ENCODE measurements at places on chromosomes 3 and 15.
A peak's percentile ranks its signal among the peaks of the same experiment; 100 is the strongest.

GRCh38 chr15:100767001-100767825 is 112.4 kb upstream of the ALDH1A3 start:
- no peak for DNase-seq

GRCh38 chr15:28273873-28274610 is 47.9 kb downstream of the HERC2 start:
- peak; percentile 26 for DNase-seq

DNA sequence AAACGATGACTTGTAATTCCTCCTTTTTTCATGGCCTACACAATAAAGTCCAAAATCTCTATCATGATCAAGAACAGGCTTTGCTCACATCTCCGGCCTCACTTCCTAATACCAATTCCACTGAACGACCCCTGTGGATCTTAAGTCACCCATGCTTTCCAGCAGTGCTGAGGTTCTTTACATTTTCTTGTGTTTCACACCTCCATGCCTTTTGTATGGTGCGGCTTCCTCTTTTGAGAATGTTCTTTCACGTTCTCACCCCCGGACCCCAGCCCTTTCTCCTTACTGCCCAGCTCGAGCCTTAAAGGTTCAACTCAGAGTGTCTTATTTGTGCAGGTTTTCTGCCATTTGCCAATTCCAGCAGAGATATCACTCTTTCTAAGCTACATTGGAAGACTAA is 70.1 kb downstream of the CSNK1G1 start:
- DNase-seq = no peak

DNA sequence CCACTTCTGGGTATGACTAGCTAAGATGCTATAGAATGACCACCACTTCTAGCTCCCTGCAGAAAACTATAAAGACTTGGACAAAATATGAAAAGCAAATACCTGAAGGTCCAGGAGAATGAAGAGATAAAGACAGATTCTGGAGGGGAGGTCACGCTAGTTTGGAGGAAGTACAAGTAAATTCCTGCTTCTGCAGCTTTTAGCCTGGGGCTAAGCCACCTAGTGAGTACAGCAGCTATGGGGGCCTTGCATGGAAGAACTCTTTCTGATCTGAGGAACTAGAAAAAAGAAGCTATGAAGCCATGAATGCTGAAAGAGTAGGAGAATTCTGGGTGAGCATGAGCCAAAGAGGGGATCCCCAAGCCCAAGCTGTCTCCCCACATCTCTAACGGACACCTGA is 29.8 kb downstream of the NRG4 start:
- no peak for DNase-seq

DNA sequence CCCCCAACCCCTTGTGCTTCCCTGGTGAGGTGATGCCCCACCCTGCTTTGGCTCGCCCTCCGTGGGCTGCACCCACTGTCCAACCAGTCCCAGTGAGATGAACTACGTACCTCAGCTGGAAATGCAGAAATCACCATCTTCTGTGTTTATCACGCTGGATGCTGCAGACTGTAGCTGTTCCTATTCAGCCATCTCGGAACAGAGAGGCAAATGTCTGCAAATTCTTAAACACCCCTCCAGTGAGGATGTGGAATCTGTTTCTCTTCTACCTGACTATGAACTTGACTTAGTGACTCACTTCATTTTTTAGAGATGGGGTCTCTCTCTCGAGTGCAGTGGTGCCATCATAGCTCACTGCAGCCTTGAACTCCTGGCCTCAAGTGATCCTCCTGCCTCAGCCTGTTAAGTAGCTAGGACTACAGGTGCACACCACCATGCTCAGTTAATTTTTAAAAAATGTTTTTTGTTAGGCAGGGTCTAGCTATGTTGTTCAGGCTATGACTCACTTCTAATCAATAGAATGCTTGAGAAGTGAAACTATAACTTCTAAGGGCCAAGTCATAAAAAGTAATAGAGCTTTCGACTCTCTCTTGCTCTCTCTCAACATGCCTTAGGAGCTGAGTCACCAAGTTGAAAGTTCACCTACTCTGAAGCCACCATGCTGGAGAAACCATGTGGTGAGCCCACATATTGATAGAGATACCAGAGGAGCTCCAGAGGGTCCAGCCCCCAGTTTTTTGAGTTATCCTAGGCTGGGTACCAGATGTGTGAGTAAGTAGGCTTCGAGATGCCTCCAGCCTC is 11.5 kb upstream of the PARP14 start:
- no peak for DNase-seq

DNA sequence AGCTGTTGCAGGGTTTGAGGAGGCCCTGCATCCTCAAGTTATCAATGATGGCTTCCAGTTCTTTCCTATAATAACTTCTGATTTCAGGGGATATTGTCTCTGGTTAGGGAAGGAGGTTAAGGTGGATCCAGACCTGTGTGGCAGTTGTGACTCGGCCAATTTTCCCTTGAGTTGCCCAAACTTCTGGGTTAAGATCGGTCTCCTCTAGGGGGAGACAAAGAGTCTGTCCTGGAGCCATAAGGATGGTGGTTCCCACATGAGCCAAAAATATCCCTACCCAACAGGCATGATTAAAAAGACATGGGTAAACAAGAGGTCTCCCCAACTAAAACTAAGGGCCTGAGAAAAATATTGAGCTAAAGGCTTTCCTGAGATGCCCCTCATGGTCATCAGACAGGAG is 227.5 kb upstream of the MDFIC2 start:
- DNase-seq = no peak

DNA sequence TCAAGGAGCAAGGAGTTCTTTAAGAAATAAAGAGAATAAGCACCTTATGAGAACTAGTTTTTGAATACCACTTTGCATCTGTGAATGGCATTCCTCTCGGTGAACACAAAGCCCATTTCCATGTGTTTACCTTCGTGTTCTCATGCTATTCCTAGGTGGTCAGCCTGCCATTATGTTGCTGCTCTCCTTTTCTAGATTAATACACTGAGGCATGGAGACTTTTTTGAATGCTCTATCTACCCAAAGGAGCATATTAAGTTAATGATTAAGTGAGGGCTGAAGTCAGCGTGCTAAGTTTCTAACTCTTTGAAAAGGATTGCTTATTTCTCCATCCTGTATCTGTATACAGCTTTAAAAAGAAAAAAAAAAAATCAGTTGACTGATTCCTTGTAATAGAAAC is 394.5 kb downstream of the MECOM start:
- no peak for DNase-seq

DNA sequence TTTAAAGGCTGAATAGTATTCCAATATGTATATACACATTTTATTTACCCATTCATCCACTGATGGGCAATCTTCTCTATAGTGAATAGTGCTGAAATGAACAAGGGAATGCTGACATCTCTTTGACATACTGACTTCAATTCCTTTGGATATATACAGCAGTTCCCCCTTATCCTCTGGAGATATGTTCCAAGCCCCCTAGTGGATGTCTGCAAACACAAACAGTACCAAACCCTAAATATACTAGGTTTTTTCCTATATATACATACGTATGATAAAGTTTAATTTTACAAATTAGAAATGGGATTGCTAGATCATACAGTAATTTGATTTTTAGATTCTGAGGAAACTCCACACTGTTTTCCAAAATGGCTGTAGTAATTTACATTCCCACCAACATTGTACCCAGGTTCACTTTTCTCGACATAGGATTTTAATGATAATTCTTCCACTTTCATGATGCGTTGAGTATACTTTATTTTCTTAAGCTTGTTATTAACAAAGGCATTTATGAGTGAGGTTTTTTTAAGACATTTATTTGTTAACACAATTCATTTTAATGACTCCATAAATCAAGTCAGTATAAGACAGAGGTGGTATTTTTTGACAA is 38.2 kb downstream of the VPS13C start:
- DNase-seq = no peak

DNA sequence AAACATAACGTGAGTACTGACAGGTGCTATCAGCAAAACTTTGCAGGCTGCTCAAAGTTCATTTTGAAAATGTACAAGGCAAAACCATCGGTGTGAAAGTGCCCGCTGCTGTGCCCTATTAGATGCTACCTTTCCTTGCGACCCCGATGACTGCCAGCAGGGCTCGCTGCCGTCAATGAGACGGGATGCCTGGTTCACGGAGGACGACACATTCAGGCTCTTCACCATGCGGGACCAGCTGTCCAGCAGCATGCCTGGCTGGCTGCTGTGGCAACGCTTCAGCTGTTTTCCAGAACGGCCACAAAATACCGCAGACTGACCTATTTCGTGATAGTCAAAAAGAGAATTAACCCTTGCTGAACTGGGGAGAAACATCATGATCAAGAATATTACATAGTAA is 92.7 kb upstream of the OCA2 start:
- peak; percentile 94 for DNase-seq

DNA sequence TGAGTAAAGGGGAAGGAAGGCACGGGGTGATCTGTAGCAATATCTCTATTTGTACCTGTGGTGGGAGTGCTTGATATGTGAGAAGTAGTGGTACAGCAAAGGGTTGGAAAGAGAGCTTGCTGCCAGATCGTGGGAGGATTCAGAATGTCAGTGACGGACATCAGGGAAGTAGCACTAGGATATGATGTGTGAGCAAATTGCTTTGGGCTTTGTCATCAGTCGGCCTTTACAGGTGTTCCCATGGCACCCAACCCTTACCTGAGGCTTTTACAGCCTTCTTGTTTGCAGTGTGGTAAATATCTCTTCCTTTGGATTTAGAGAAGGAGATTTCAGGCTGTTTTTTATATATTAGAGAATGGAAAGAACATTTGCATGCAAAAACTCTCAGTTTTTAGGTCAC is 29.8 kb downstream of the IL1RAP start:
- DNase-seq = no peak

DNA sequence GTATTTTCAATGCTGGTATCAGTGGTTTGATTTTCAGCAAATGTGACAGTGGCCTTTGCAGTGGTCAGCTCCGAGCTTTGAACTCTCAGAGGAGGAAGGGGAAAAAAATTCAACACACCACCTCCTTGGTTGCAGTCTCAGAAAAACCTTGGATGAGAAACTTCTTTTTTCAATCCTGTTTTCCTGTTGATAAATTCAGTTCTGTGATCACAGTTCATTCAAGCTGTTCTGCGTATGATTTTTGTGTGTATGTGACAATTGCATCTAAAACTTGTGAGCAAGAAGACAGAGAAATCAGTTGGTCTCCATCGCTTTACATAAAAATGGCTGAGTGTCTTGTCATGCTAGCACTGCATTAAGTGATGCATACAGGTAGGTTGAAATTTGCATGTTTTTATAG is 19.2 kb downstream of the ZBTB38 start:
- no peak for DNase-seq

DNA sequence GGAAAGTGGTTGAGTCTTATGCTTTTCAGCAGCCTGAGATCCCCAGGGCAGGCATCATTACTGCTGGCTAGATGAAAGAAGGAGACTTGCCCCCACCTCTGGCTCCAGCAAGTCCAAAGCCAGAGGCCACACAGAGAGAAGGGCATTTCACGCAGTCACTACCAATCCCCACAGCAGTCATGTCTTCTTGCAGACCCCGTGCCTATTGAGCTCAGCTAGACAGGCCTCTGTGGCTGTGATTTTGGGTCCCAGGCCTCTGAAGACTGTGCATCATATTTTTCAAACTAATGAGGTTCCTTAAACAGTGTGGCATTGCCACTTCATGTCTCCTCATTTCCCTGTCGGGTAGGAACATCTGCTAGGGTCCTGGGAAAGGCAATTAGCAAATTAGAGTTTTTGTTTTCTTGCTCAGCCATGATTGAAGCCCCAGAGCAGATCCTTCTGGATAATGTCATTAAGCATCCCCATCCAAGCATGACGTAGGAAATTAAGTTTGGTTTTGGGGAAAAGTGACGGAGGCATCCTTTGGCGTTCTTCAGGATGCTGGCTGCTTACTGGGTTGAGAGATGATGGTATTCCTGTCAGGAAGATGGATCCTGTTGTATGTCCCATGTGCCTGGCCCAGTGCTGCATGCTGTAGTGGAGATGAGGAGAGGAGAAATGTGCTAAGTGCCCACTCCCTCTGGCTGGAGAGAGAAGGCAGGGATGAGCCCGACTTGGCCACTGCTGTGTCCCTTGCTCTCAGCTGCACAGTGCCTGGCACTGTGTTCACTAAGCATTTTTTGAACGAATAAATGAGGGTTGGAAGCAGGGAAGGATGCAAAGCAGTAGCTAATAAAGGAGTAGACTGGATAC is 7.0 kb downstream of the SPSB4 start:
- no peak for DNase-seq

DNA sequence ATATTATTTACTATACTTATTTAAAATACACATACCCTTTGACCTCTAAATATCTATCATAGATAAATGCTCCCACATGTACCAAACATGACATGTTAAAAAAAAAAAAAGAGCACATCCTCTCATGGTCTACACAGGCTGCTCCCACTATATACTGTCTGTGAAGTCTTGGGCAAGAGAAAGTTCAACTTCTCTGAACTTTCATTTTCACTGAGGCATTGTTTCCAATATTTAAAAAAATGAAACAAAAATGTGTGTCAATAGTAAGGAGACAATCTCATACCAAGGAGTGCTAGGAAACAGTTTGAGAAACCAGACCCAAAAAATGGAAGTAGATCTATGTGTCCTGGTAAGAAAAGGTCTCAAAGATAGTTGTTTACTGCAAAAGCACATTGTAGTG is 29.3 kb downstream of the SLC4A7 start:
- no peak for DNase-seq

- no peak for DNase-seq
These were observed 10.0 kb upstream of the USP3 start for GRCh38 chr15:63494408-63494807.

DNA sequence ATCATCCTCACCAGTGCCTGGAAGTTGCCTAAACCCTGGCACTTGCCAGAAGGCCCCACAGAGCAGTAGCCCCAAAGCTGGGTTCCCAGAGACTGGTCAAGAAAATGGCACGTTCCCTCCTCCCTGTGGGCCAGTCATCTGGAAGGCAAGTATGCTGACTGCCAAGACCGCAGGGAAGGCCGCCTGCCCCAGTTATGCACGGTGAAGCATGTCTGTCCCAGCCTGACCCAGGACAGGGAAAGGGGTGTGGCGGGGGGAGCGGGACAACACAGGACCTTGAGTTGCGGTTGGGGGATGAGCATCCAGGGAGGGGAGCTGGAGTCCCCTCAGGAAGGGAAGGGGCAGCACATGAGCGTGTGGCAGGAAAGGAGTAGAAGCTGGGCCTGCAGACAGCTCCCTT is 33.0 kb downstream of the RBPMS2 start:
- DNase-seq = no peak

DNA sequence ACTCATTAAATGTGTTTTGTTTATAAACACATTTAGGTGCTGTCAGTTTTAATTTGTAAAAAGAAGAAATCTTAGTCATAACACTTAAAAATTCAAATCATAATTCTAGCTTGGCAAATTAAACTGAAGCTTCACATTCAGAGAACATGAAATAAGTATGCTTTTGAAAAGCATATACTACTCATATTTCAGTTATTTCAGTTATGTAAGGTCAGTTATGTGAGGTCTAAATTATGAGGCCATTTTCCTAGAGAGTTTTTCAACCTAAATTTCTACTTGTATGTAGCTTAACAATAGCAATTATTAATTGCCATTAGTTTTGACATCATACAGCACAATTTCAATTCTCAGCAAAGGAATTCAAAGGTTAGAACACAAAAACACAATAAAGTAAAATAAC is 465.0 kb downstream of the PLOD2 start:
- DNase-seq = no peak
